ENCODE measurements at places on chromosomes 5 and 9.
A peak's percentile ranks its signal among the peaks of the same experiment; 100 is the strongest.

DNA sequence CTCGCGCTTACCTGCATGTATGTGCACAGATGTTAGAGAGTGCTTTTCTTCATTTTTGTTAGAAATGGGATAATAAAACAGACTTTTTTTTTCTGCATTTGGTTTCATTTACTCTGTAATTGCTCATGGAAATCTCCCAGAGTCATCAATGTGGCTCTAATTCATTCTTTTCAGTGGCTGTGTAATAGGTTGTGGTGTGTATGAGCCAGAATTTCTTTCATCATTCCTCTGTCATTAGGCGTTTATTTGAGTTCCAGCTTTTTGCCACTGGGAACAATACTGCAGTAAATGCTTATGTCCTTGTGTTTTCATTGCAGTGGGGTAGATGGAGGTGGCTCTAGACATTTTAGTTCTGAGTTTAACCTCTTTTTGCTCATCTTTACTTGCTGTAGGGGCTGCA is 118.9 kb downstream of the NXNL2 start:
- H3K4me1 ChIP-seq: no peaks in the 10 kb centered on the region
- no peak for DNase-seq
- H3K36me3 ChIP-seq: no peaks in the 10 kb centered on the region
- H3K27ac ChIP-seq: no peak overlapping the region
- H3K4me3 ChIP-seq: no peak overlapping the region

DNA sequence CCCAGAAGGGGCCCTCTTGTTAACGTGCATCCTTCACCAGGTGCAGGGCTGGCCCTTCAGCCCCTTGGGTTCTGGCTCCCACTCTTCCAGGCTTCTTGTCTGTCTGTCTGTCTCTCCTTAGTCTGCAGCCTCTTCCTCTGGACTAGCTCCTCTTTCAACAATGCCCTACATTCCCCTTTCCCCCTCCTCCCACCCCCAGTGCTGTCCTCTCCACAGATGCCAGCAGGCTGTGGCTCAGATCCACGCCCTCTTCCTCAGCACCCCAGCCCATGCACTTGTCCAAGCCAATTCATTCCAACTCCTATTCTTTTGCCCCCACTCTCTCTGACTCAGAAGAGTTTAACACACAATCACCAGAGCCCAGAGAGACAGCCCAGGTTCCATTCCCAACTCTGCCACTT is 45.2 kb upstream of the ALDH1B1 start:
- H3K27ac ChIP-seq: no peak overlapping the region
- no peak overlapping the region for H3K4me3 ChIP-seq
- DNase-seq: no peak
- no peaks in the 10 kb centered on the region for H3K36me3 ChIP-seq

GRCh38 chr9:27340961-27341511 is 44.1 kb upstream of the EQTN start:
- H3K36me3 ChIP-seq: no peaks in the 10 kb centered on the region
- no peak for DNase-seq
- no peaks in the 10 kb centered on the region for H3K27me3 ChIP-seq
- H3K4me3 ChIP-seq: no peak overlapping the region
- no peak overlapping the region for H3K27ac ChIP-seq

GRCh38 chr9:108551030-108551841 is 304.6 kb downstream of the ACTL7B start:
- no peaks in the 10 kb centered on the region for H3K27me3 ChIP-seq
- H3K36me3 ChIP-seq: no peaks in the 10 kb centered on the region
- H3K4me1 ChIP-seq: no peaks in the 10 kb centered on the region
- H3K27ac ChIP-seq: no peak overlapping the region

DNA sequence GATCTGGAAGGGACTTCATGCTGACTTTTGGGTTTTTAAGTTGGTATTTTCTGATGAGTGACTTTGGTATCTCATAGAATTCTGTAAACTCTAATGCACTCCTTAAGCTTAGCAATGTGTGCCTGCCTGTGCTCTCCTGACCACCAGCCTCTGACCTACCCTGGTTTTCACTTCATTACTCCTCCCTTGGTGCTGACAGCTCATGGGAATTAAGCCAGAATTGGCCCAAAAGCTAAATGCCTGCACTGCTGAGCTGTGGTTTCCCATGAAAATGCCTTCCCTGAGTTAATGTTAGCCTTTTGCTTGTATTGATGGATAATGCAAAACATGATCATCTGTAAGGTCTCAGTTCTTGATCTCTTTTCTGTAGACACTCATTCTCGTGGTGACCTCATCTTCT is 308.0 kb downstream of the DOCK8 start:
- H3K4me1 ChIP-seq: peaks cover 14% of the 10 kb centered on the region

- no peak overlapping the region for H3K27ac ChIP-seq
- H3K36me3 ChIP-seq: no peaks in the 10 kb centered on the region
- H3K27me3 ChIP-seq: no peaks in the 10 kb centered on the region
Observed at GRCh38 chr5:76927961-76928360, 24.9 kb upstream of the CRHBP start.

DNA sequence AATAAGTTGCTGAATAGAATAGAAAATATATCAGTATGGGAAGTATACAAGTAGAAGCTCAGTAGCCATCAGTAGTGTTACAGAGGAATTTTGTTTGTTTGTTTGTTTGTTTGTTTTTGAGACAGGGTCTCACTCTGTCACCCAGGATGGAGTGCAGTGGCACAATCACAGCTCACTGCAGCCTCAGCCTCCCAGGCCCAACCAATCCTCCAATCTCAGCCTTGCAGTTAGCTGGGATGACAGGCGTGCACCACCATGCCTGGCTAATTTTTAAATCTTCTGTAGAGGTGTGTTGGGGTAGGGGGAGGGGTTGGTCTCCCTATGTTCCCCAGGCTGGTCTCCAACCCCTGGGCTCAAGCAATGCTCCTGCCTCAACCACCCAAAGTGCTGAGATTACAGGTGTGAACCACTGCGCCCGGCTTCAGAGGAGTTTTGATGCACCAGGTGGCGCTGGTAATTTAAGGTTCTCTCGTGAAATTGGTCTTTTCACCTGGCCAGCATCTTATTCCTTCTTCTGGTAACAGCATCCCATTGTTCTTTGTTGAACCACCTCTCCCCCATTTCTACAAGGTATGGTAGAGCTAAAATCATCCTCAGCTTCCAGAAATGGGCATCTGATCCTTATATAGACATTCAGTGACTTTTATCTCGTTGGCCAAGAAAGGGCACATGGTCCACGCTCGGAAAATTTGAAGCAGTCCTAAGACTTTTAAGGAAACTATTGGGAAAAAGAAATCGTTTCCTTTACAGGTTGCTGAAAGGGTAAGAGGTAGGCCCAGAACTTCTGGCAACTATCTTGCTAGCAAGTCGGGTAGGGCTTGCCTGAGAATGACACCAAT is 157.1 kb downstream of the ARRDC3 start:
- no peak overlapping the region for H3K27ac ChIP-seq
- H3K36me3 ChIP-seq: no peaks in the 10 kb centered on the region
- no peak overlapping the region for H3K4me3 ChIP-seq
- no peaks in the 10 kb centered on the region for H3K27me3 ChIP-seq
- DNase-seq: peak; percentile 32

GRCh38 chr5:16852251-16853005 is 83.7 kb downstream of the MYO10 start:
- H3K4me3 ChIP-seq: no peak overlapping the region
- no peak overlapping the region for H3K27ac ChIP-seq

- H3K36me3 ChIP-seq: no peaks in the 10 kb centered on the region
- no peak overlapping the region for H3K27ac ChIP-seq
- H3K4me1 ChIP-seq: no peaks in the 10 kb centered on the region
- no peaks in the 10 kb centered on the region for H3K27me3 ChIP-seq
Observed at GRCh38 chr5:103821361-103821760, 258.8 kb upstream of the NUDT12 start.

DNA sequence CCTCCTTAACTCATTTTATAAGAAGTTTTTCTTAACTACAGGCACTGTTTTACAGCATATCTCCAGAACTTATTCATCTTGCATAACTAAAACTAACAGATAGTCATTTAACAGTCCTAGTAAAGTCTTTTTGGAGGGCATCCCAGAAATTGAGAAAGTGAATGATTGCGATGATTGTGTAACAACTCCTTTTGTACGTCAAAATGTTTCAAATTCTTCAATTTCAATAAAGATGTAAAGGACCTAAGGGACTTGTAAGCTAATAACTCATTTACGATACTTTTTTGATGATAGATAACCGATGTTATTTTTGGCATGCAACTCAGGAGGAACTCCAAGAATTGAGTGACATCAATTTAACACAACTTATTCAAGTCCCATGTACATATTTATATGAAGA is 42.7 kb downstream of the SVEP1 start:
- no peaks in the 10 kb centered on the region for H3K27me3 ChIP-seq
- H3K36me3 ChIP-seq: no peaks in the 10 kb centered on the region
- no peaks in the 10 kb centered on the region for H3K4me1 ChIP-seq
- no peak overlapping the region for H3K4me3 ChIP-seq

GRCh38 chr9:112404508-112404932 is 24.6 kb downstream of the HSDL2 start:
- H3K4me1 ChIP-seq: no peaks in the 10 kb centered on the region
- DNase-seq: no peak
- no peak overlapping the region for H3K27ac ChIP-seq
- H3K4me3 ChIP-seq: no peak overlapping the region

DNA sequence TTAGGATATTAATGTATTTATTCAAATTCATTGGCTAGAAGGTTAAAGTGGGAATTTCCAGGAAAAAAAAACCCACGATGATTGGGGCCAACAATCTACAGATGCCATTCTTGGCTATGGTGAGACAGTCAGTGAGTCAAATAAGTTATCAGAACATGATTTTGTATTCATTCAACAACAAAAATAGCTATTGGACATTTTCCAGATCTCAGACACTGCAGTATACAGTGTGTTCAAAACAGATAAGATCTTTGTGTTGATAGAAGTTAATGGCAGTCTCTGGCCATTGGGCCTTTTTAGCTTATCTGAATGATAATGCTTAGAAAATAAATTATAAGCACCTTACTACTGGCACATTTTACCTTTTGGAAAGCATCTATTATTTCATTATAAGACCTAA is 547.7 kb downstream of the MAT2B start:
- no peaks in the 10 kb centered on the region for H3K36me3 ChIP-seq
- no peaks in the 10 kb centered on the region for H3K4me1 ChIP-seq
- H3K27ac ChIP-seq: no peak overlapping the region
- H3K4me3 ChIP-seq: no peak overlapping the region
- DNase-seq: no peak
- H3K27me3 ChIP-seq: no peaks in the 10 kb centered on the region

DNA sequence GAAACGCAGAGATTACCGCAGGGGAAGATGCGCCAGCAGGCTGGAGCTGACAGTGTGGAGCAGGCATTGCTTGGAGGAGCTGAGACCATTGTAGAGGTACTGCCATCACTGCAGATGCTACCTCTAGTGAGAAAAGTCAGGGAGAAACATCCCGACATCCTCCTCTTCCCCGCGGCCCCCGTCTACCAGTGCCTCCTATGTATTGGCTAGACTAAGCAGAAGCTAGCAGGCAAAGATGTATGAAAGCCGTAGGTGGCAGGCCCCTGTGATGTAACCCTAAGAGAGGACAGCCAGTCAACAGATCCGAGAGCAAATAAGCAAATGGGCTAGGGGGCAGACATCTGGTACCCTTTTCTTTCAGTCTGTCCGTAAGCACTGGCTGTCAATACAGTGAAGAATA is 115.5 kb upstream of the ACTBL2 start:
- H3K4me3 ChIP-seq: no peak overlapping the region
- no peaks in the 10 kb centered on the region for H3K36me3 ChIP-seq
- DNase-seq: no peak
- H3K27ac ChIP-seq: no peak overlapping the region
- no peaks in the 10 kb centered on the region for H3K4me1 ChIP-seq

DNA sequence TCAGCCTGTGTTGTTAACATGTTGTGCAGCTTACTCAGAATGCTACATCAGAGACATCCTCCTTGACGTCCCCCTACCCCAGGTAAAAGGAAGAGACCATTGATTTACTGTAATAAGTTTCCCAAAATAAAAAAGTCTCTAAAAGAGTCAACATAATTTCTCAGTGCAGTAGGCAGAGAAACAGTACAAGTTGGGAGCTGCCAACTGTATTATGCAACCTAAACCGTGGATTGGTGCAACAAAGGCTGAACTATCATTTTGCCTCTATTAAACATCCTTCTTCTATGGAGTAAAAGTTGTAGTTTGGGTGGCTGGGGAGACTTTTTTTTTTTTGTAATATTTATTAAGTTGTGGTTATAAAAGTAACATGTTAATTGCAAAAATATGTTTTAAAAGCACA is 208.0 kb downstream of the NR3C1 start:
- no peaks in the 10 kb centered on the region for H3K4me1 ChIP-seq
- no peak for DNase-seq
- no peaks in the 10 kb centered on the region for H3K27me3 ChIP-seq
- H3K27ac ChIP-seq: no peak overlapping the region
- no peak overlapping the region for H3K4me3 ChIP-seq
- no peaks in the 10 kb centered on the region for H3K36me3 ChIP-seq

- peaks cover 15% of the 10 kb centered on the region for H3K27me3 ChIP-seq
- H3K36me3 ChIP-seq: no peaks in the 10 kb centered on the region
- no peak overlapping the region for H3K4me3 ChIP-seq
- no peak overlapping the region for H3K27ac ChIP-seq
Observed at GRCh38 chr5:172509405-172509781, 55.1 kb upstream of the SH3PXD2B start.

DNA sequence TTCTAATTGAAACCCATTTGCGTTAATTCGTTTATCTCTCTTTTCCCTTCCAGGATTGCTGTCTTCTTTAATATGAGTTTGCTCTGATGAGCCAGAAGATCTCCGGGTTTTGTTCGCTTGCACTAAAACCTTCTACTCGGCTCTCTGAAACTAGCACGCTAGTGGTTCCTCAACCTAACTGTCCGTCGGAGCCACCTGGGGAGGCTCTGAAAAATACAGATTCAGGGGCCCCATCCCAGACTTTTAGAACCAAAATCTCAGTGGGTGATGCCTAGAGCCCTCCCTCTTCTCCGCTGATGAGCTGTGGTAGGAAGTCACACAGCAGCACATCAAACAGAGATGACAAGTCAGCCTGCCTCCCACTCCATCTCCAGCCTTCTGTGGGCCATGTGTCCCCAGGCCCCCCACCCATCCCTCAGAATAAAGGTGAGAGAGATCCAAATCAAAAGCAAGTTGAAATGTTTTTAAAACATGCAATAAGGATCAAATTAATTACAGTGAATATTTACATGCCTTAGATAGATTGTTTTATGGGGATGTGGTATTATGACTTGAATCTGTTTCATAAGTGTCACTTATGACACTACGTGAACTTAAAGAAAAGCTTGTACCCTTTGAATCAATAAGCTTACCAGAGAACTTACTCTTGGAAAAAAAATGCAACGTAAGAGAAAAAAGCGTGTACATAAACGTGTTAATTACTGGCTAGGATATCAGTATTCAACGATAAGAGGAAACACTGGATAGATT is 16.4 kb downstream of the FCN2 start:
- no peak for DNase-seq
- H3K4me3 ChIP-seq: no peak overlapping the region
- no peaks in the 10 kb centered on the region for H3K27me3 ChIP-seq
- H3K36me3 ChIP-seq: no peaks in the 10 kb centered on the region
- no peaks in the 10 kb centered on the region for H3K4me1 ChIP-seq
